AG10803 (cell line): ENCODE measurements at places on chromosomes 1 and 21.

DNA sequence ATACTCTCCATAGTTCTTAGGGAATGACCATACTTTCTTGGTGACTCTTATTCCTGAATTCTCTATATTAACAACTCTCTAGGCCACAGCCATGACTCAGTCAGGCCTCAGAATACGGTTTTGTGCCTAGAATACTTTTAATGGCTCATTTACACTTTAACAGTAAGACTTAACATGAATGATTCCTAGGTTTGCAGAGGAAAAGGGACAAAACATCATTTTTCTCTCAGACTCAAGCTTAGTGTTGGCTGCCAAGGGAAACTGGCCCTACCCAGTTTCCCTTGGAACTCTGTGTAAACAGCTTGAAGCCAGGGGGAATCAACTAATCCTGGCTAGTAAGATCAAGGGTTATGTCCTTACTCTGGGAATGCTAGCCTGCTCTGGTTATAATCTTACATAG lies 164.9 kb upstream of the PKN2 start:
- peak; percentile 27 for DNase-seq

DNA sequence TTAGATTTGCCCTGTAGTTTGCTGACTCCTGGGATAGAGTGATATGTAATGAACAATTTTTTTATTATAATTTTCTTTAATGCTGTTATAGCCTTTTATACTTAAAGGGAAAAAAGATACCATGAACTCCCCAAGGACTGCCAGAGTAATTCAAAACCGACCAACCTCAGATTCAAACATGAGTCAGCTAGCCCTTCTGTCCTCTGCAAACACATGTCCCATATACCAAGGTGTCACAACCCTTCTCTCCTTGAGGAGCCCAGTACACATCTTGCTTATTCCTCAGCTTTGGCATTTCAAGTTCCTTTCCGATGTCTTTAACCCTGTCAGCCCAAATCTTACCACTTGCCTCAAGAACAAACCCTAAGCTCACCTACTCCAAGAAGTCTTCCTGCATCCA lies 184.9 kb downstream of the KCNH1 start:
- DNase-seq = no peak

DNA sequence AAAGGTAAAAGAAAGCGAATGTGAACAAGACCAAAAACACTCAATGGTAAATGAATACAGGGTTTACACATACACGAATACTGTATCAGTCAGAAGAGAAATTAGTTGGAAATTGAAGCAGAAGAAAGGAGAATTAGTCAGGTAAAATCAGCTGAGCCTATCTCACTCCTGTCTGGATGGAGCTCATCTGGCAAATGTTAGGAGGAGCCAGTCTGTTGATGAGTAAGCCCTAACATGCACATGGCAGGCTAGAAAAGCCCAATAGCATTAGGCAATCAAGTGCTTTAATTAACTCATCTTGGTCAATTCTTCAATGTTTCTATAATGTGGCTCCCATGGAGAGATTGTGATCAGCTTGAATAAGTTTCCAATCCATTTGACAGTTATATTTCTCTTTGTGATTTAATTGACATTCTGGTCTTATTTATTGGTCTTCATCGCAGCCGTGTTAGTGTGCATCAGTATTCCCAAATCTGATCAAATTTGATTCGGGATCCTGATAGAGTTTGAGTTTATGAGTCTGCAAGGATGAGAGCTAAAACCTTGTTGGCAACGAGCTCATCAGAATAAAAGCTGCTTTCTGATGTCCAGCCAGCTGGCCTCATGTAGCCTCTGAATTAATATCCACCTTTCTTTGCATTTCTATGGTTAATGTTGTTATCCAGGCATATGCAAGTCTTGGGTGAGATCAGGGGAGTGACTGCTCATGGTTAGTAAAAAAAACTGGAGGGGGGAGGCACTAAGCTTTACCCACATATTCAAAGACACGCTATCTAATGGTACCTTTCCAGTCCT lies 22.1 kb upstream of the KCNA10 start:
- no peak for DNase-seq

DNA sequence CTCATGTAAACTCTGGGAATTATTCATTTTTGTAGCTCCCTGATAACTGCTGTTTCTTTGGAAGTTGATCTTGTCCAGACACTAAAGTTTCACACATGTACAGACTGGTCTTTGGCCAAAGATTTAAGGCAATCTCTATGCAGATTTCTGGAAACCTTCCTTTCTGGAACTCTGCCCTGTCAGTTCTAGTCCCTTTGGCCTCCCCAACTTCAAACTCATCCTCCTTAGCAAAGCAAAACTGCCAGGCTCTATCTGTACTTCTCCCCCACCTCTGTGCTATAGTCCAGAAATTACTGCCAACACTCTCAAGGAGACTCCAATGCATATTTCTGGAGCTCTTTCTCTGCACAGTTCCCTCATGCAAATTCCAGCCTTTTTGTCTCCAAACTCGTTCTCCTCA lies 36.5 kb downstream of the C1orf198 start:
- DNase-seq = no peak

- no peak for DNase-seq
Measured at GRCh38 chr1:59432531-59433439, 135.9 kb downstream of the FGGY start.

- DNase-seq = no peak
Measured at GRCh38 chr1:31573261-31573660, 3.1 kb upstream of the TINAGL1 start.

DNA sequence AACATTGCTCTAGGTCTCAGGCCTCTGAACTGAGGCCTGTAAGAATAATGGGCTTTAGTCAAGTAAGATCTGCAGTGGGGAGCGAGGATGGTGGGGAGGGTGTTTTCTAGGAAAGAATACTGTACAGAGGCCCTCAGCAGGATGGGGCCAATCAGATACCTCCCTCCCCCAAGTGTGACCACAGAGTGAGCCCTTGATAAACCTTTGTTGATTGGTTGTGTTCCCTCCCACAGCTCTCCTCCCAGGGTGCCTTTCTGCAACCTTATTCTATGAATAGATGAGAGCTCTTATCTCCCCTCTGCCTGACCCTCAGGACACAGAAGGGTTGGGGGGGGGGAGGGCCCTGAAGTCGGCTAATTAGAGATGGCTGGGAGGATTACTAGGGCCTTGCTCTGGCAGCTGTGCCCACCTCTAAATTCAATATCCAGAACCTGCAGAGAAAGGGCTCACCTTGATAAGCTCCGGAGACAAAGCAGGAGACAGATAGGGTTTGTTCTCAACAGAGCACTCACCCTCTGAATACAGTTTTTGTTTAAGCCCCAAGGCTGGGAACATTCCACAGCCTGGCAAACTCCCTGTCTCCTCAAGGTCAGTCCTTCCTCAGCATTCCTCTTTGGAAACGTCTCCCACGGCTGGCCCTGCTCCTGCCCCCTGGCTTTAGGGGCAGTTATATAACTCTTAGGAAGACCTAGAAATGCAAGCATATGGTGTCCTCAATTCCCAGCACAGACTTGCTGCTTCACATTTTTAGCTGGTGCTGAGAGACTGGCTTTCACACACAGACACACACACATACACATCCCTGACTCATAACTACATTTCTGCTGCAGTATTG lies 42.9 kb downstream of the ATP1A1 start:
- DNase-seq = peak; percentile 38

GRCh38 chr1:234603221-234604204 lies 6.5 kb downstream of the IRF2BP2 start:
- DNase-seq = no peak

DNA sequence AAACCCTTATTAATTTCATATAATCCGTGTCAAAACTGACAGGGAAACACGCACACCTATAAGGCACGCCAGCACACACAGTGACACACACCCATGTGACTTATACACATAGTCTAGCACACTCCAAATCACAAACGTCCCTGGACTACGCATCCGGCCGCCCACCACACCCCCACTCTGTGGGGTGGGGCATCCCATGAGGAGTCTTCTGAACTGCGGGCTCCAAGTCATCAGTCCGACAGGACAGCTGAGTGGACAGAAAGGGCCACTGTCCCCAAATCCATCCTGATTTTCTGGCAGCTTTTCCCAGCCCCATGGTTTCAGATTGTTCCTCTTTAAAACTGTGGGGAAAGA lies 829 bp downstream of the PEA15 start:
- peak; percentile 67 for DNase-seq

DNA sequence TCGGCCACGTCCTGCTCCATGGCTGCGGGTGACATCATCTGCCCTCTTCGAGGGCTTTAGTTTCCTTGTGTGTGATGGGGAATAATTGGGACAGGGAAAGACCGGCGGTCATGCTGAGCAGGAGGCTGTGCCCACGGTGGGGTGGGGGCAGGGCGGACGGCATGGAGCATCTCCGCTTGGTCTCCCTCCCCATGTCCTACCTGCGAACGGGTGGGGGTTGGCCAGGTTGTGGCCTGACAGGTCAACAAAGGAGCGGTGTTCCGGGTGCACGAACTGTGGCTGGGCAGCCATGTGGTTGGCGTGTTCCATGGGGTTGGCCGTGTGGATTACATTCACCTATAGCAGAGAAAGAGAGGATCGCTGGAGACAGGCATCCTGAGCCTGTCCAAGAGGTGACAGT lies 80.0 kb downstream of the PIK3CD start:
- no peak for DNase-seq
